Stimulated activated CD8-positive, alpha-beta memory T cell treated with anti-CD3 and anti-CD28 coated beads, Interleukin-7, amount 100 ng/mL, for 1 hour (primary cell): ENCODE measurements at places on chromosomes 5 and 9.

DNA sequence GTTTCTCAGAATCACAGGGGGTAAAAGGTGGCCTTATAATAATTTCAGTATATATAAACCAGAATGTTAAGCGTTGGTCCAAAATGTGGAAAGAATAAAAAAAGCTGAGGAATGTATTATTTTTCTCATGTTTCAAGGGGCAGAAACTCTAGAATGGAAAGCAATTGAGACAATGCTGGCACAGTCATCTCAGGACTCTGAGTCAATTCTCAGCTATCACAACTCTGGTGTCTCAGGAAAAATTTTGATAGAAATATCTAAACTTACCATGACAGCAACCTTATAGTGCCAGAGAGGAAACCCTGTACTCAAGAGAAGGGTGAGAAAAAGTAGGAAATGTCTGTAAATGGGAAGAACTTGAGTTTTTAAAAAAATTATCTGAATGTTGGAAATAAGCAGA is 1189.4 kb upstream of the NUDT12 start:
- DNase-seq = no peak

- DNase-seq = no peak
These were observed 38.0 kb downstream of the VAV2 start for GRCh38 chr9:133953976-133954709.

GRCh38 chr9:128104171-128104618 is 23.3 kb downstream of the PTGES2 start:
- no peak for DNase-seq

DNA sequence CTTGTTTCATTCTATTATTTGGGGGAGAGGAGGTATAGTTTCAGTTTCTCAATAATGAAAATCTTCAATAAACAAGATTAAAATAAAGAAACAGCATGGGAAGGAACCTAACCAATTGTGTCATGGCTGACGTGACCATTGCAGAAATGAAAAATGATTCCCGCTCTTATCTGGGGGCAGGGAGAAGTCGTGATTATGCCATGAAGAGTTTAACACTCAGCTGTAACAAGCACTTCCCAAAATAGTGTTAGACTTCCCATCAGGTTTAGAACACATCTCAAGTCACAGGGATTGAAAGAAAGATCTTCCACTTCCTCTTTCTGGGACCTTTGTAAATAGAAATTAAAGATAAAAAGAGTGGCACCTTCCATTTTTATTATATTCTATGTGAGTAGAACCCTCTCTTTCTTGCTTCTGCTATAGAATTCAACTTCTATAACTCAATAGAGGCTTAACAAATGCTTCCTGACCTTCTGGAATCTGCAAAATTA is 122.2 kb downstream of the TRPM6 start:
- no peak for DNase-seq

- DNase-seq = no peak
These were observed 45.6 kb upstream of the SLC30A5 start for GRCh38 chr5:69048230-69048629.

DNA sequence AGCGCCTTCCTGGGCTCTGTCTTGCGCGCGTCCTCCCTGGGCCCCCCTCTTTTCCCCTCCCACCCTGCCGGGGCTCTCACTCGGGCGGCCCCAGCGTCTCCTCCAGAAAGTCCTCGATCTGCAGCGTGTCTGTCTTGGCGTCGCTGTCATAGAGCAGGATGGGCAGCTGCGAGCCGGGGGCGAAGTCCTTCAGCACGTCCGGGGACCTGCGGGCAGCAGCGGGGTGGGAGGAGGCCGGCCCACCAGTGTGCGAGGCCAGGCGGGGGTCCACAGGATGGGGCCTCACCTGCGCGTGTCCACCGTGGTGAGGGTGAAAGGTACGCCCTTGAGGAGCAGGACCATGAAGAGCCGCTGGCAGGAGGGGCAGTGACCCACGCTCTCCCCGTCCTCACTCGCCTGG is 1.0 kb downstream of the CLIC3 start:
- no peak for DNase-seq

DNA sequence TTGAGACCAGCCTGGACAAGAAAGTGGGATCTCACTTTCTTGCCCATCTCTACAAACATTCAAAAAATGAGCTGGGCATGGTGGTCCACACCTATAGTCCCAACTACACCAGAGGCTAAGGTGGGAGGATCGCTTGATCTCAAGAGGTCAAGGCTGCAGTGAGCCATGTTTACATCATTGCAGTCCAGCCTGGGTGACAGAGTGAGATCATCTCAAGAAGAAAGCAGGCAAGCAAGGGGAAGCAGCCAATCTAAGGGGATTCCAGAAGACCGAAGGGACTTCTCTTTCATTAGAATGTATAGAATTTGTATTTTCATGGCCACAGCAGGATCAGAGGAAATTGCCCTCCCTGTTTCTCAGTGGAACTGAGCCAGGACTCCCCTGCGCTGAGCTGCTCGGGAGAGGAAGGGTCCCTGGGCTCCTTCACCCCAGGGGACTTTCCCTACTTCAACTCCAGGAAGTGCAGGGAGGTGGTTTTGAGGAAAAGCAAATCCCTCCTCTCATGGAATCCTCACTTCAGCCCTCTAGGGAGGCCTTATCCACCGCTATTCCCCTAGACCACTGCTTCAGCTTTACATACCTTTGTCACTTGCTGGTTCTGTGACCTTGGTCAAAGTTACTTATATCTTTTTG is 12.1 kb downstream of the WWC1 start:
- no peak for DNase-seq

GRCh38 chr5:143433670-143434069 is 30.2 kb upstream of the NR3C1 start:
- no peak for DNase-seq

- DNase-seq = no peak
These were observed 814.5 kb downstream of the MTRR start for GRCh38 chr5:8683496-8683895.

GRCh38 chr5:95075111-95075510 is 209.8 kb downstream of the MCTP1 start:
- no peak for DNase-seq

- DNase-seq = no peak
These were observed 71.6 kb upstream of the RNU6ATAC start for GRCh38 chr9:134236001-134236421.

DNA sequence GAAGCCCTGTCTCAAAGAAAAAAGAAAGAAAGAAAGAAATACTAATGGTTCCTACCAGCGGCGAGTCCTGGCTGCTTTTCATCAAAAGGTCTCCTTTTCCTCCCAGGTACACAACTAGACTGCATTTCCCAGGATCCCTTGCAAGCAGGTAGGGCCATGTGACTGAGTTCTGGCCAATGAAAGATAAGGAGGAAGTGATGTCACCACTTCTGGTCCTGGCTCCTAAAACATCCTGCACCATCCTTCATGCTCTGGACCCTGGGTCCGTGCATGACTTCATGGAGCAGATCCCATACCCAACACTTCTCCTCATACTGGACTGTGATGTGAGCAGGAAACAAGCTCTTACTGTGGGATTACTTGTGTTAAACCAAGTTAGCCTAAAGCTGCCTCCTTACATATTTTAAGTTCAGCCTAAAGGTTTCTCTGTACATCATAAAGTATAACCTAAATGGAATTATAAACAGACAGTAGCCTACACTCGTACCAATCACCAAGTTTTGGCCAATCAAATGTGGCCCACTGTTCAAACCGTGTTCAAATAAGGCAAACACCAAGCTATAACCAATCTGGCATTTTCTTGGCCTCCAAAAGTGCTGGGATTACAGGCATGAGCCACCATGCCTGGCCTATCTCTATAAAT is 30.2 kb upstream of the FUBP3 start:
- DNase-seq = no peak

DNA sequence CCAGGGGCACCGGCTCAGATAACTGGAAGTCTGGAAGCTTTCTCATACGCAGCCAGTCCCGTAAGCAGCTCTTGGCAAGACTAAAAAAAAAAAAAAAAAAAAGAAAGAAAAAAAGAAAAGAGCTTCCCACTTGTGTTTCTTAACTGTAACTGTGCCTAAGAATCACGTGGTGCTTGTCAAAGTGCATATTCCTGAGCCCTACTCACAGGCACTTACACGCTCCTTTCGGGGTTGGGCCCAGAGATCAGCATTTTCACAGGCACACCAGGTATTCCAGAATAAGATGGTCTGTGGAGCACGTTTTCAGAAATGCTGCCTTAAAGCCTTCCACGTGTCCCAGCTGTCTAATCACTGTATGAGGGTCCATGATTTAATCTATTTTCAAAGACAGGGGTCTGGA is 22.6 kb upstream of the SH3GL2 start:
- DNase-seq = no peak

GRCh38 chr5:173941758-173942401 is 47.1 kb upstream of the C5orf47 start:
- no peak for DNase-seq

DNA sequence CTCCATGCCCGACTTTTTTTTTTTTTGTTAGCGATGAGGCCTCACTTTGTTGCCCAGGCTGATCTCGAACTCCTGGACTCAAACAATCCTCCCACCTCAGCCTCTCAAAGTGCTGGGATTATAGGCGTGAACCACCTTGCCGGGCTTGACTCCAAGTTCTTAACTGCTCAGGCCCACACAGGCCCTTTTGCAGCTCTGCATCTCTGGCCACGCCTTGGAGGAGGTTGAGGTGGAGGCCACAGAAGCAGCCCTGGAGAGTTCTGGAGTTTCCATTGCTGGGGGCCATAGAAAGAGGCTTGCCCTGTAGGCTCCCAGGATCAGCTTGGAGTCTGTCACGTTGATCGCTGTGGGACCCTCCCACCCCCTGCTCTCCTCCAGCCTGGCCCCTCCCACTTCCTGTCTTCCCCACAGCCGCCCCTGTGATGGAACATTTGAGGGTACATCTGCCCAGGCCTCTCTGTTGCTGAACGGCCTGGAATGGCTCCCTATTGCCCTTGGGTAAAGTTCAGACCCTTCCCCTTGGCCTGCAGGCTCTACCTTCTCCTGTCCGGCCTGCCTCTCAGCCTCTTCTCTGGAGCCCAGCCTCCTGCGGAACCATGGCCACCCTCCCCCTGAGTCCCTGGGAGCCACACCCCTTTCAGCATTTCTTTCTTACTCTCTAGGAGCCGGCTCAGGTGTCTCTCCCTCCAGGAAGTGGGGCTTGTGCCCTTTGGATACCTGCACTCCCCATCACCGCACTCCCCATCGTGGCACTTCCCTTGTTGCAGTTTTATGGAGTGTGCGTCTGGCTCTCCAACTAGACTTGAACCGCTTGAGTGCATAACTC is 30.4 kb upstream of the IER5L start:
- no peak for DNase-seq

- DNase-seq = no peak
These were observed 21.0 kb upstream of the FOXE1 start for GRCh38 chr9:97831843-97832636.

DNA sequence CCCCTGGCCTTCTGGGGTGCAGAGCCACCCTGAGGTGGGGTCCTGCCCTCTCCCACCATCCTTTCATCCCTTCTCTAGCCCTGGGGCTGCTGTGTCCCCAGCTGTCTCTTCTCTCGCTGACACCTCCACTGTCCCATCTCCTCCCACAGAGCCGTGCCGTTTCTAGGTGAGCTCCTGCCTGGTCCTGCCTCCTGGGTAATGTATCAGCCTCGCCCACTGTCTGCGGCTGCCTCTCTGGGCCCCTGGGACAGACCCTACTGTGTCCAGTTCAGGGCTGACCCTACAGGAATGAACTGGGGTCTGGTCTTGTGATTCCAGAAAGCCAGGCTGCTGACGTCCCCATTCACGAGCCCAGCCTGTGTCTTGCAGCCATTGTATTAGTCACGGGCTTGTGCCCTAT is 4.1 kb downstream of the PAEP start:
- no peak for DNase-seq

DNA sequence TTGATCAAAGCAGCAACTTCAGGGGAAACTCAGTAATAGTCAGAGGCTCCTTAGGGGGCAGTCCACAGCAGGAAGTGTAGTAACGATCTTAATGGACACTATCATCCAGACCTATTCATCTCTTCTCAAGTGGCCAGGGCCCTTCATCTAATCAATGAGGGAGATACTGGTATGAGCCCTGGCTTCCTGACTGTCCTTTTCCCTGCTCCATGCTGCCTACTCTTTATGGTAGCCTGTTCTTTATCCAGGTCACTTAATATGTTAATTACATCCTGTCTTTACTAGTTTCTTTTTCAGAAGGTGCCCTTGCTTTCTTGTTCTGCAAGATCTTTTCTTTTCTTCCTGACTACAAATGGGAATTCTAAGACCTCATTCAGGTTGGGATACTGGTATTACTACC is 197.1 kb downstream of the CAVIN4 start:
- DNase-seq = no peak

GRCh38 chr5:123261752-123262151 is 161.5 kb downstream of the CEP120 start:
- DNase-seq = no peak

- no peak for DNase-seq
These were observed 3.6 kb downstream of the PSMD5 start for GRCh38 chr9:120839146-120839545.

- no peak for DNase-seq
These were observed 37.5 kb upstream of the CCNG1 start for GRCh38 chr5:163399923-163400322.

- DNase-seq = no peak
These were observed 950 bp downstream of the RGMB start for GRCh38 chr5:98774192-98775033.

DNA sequence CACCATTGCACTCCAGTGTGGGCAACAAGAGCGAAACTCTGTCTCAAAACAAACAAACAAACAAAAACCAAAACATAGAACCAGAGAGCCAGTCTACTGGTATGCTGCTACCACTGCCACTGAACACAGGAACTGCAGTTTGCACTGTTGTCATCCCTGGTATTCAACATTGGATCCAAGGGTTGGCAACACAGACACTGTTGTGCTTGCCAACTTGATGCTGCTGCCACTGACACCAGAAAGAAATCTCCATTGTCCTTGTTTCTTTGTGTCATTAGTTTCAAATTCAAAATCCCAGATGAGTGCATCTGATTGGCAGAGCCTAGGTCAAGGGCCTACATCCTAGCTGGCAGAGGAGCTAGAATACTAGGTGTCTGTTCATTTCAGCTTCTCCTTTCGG is 16.2 kb downstream of the HINT1 start:
- DNase-seq = no peak
